ENCODE measurements at places on chromosomes 7 and 10.

GRCh38 chr10:75260990-75261389 is 25.2 kb upstream of the COMTD1 start:
- no peak overlapping the region for H3K4me3 ChIP-seq
- H3K4me1 ChIP-seq, result no peaks in the 10 kb centered on the region
- DNase-seq, result no peak
- no peaks in the 10 kb centered on the region for H3K27me3 ChIP-seq

- peaks cover 9% of the 10 kb centered on the region for H3K4me1 ChIP-seq
- no peak overlapping the region for H3K27ac ChIP-seq
- no peaks in the 10 kb centered on the region for H3K27me3 ChIP-seq
- DNase-seq, result no peak
- no peak overlapping the region for H3K4me3 ChIP-seq
These were observed 147.6 kb upstream of the SHH start for GRCh38 chr7:155959894-155960293.

DNA sequence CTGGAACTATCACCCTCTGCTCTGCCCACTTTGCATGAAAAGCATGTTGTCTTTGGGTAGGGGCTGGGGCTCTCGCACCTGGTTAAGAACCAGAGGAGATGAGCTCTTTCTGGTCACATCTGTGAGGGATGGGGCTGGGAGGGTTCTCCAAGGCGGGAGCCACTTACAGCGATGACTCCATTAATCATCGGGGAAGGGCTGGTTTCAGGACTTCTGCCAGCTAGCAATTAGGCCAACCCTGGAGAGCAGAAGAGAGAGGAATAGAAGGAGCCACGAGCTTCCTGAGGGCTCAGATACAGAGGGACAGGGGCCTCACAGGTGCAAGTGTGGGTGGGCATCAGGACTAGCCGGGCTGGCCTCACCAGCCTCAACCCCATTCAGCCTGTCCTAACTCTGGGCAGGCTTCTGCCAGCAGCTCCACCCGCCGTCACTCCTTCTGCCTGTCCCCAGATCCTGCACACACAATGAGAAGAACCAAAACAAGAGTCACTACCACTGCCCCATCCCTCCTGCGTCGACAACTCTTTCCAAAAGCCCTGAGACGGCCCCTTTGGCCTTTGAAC is 8.4 kb downstream of the AQP1 start:
- H3K27ac ChIP-seq, result no peak overlapping the region
- DNase-seq, result no peak
- no peaks in the 10 kb centered on the region for H3K36me3 ChIP-seq
- no peaks in the 10 kb centered on the region for H3K4me1 ChIP-seq
- H3K27me3 ChIP-seq, result no peaks in the 10 kb centered on the region
- no peak overlapping the region for H3K4me3 ChIP-seq

DNA sequence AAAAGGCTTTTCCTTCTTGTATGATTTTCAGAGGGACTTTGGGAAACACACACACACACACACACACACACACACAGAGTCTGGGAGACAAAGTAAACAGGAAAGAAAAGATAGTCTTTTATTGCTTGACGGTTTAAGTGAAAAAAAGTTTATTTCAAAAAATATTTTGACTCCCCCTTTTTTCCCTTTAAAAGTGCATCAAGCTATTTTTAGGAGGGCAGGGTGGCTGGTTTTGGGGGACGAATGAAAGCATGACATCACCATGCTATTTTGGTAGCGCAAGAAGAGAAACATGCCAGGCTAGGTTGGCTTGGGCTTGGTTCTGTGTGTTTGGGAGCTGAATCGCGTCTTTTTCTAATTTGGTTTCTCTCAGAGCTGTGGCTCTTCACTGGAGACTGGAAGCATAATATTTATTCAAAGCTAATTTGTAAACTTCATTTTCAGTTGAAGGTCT is 129.2 kb downstream of the BAMBI start:
- no peak overlapping the region for H3K4me3 ChIP-seq
- no peaks in the 10 kb centered on the region for H3K4me1 ChIP-seq
- H3K36me3 ChIP-seq, result no peaks in the 10 kb centered on the region
- H3K27ac ChIP-seq, result no peak overlapping the region

GRCh38 chr10:17836942-17837341 is 27.8 kb downstream of the MRC1 start:
- no peak overlapping the region for H3K4me3 ChIP-seq
- no peak for DNase-seq
- H3K27ac ChIP-seq, result no peak overlapping the region
- no peaks in the 10 kb centered on the region for H3K36me3 ChIP-seq
- H3K27me3 ChIP-seq, result no peaks in the 10 kb centered on the region

DNA sequence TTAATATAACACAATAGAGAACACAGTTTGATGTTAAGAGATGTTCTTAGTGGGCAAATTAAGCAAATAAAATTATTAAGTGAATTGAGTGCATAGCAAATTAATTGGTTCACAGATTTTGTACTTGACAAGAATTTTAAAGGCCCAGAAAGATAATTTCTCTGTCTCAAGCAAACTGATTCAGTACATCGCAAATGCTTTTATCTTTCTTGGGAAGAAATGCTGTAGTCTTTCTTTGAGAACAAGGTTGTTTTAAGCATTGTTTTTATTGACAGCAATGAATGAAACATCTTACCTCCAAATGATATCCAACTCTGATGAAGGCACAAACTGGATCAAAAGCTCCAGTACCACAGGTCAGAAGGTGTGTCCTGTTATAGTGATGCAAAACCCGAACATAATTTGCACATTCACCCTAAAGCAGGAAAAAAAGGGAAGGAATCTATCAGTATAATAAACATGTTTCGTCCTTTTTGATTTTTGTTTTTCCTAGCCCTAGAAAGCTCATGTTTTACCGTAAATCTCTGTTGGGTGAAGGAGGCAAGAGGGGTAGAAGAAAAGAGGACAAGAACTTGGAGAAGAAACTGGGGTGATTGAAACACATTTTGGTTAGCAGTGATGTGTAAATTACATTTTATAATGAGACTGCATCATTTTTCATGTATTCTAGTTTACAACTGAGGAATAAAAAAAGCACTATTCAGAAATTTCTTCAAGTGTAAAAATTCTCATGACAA is 182.6 kb downstream of the SEMA3E start:
- H3K27ac ChIP-seq, result no peak overlapping the region
- H3K27me3 ChIP-seq, result no peaks in the 10 kb centered on the region
- no peak overlapping the region for H3K4me3 ChIP-seq
- no peaks in the 10 kb centered on the region for H3K4me1 ChIP-seq
- DNase-seq, result no peak
